ENCODE measurements at places on chromosomes 2 and 18. TPM values are rescaled to one million over a fixed set of nuclear protein-coding genes. Genes with fewer than 3 reads are reported as not detected.

LYG2 gene
- not detected for total RNA-seq

DNA sequence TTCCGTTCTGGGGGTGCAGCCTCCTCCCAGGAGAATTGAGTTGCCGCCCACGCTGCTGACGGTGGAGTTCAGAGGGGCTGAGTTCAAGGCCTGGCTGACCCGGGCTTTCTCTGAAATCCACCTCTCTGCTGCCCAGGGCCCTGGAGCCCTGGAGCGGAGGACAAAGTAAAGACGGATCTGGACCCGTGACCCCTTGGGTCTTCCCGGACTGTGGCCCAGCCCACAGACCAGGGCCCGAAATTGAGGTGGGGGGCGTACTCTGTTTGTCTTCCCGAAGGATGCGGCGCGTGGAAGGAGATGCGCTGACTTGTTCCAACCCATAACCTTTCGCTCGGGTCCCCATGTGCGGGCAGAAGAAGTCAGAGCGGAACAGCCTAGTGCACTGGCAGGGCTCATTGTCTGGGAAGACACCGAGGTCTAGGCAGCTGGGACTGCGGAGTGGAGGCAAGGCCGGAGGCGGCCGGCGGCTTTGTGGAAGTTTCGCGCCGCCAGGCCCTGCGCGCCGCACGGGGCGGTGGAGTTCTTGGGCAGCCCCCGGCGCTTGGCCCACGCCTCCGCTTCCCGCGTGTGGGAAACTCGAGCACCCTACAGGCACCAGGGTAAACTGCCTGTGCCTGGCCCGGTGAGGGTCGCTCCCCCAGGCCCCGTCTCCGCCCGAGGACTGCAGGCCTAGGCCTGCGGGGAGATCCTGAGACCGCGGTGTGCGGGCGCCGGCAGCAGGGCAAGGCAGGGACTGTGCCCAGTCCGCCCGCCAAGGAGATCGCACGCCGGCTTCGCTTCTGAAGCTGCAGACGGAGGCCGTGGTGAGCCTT lies 9.8 kb downstream of the POU3F3 start:
- no peak for DNase-seq

ALPP gene
- not detected for total RNA-seq

TNFAIP6 gene
- total RNA-seq = not detected

GPD2 gene
- total RNA-seq = 9.9 TPM

MAP4K3 gene
- total RNA-seq = 25.0 TPM

AOX1 gene
- not detected for total RNA-seq

GRCh38 chr18:77785415-77785975 lies 535.8 kb downstream of the GALR1 start:
- DNase-seq = no peak

DNA sequence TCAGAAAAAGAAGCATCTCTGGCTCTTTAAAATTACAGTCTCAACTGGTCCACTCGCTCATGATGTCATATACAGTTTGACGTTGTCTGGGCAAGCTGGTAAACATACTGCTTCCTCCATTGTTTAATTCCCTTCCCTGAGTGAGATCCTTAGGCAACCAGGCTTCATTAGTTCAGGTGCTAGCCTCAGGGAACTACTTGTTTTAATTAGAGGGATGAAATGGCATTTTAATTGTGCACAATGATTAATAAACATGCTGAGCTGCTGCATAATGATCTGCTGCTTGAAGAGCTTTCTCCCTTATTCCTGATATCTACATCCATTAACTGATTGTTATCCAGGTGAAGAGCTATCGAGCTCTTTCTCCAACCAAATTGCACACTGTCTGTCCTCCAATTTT lies 195.6 kb upstream of the ETAA1 start:
- no peak for DNase-seq

CCL20 gene
- 1.9 TPM for total RNA-seq

AQP4 gene
- total RNA-seq = not detected

DNA sequence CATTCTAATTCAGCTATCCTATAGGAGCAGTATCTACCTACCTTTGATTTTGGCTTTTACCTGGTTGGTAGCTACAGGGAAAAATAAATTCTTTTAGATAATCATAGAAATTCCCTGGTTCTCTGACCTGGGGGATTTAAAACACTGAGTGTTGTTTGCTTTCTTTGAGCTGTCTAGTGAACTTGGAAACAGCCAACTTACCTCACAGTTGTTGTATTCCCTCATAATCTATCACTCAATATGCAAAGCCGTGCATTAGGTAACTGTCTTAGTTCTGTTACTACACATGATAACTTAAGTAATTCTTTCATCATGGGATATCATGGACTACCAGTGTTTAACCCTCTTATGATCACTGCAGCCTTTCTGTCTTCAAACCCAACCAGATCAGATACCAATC lies 127.8 kb downstream of the TTC27 start:
- DNase-seq = no peak

- DNase-seq = no peak
Measured at GRCh38 chr18:55968550-55968949, 380.6 kb upstream of the TCF4 start.

DNA sequence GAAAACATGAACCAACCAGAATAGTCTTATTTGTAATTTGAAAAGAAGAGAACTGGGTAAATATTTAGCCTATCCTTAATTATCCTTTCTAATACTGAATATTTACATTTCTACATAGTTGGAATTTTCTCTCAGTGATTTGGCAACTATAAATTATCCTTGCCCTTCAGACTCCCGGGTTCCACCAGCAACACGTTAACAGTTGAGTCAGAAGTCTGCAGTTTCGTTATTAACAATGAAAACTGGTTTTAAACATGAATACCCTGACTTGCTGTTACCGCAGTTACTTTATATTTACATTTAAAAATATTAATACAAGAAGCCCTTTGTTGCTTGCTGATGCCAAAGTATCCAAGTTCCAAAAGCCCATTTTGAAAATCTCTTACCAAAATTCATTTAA lies 673.0 kb downstream of the ARHGAP15 start:
- DNase-seq = no peak

DNA sequence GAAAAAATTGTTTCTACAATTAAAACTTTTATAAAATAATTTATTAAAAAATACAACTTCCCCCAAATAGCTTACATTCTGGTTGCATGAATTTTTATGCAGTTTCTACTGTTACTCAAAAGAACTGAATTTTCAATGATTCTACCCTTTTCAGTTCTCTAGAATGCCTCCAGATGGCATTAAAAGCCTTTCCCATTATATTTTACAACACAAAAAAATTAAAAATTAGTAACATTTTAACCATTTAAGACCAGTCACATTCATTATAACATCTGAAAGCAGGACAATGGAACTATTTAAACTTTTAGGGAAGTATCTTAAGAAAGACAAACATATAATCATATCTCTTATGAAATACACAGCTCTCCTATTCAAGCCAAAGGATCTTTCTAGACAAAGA lies 236.0 kb upstream of the REV1 start:
- no peak for DNase-seq

MRO gene
- total RNA-seq = not detected

- no peak for DNase-seq
Measured at GRCh38 chr2:49146401-49146800, 7.9 kb downstream of the FSHR start.

- DNase-seq = no peak
Measured at GRCh38 chr2:30217644-30218337, 13.5 kb upstream of the LBH start.

GTF3C2 gene
- total RNA-seq = 69.8 TPM

GRCh38 chr2:64932116-64932370 lies 57.2 kb upstream of the SLC1A4 start:
- DNase-seq = no peak

- DNase-seq = no peak
Measured at GRCh38 chr2:79275197-79275596, 115.6 kb upstream of the REG3A start.

ANKRD62 gene
- total RNA-seq = not detected

DNA sequence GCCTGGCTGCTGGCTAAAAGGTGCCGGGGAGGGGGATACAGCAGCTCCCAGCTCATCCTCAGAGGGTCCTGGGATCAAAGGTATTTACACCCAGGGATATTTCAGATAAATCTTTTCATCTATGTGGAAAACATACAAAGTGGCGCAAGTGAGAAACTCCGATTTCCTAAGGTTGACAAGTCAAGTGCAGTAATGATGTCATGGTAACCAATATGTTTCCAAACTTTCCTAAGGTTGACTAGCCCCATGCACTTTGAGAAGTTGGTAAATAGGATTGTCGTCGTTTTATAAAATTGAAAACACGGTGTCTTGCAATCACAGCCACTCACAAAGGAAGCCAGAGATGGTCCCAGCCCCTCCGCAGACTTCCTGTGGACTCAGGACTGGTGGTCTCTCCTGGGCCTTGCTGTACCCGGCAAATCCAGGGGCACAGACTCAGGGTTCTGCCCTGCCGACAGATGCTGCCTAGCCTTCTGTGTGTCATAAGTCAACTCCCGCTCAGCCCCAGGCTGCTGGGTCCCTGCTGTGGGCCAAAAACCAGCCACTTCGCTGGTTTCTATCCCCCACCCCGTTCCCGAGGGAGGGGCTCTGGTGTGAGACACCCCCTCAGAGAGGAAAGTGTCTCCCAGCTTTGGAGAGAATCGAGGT lies 111.2 kb upstream of the PPP1CB start:
- no peak for DNase-seq

GRCh38 chr18:48887905-48888772 lies 62.6 kb downstream of the SMAD7 start:
- DNase-seq = no peak

GRCh38 chr18:52190631-52191030 lies 149.4 kb upstream of the DCC start:
- no peak for DNase-seq

DNA sequence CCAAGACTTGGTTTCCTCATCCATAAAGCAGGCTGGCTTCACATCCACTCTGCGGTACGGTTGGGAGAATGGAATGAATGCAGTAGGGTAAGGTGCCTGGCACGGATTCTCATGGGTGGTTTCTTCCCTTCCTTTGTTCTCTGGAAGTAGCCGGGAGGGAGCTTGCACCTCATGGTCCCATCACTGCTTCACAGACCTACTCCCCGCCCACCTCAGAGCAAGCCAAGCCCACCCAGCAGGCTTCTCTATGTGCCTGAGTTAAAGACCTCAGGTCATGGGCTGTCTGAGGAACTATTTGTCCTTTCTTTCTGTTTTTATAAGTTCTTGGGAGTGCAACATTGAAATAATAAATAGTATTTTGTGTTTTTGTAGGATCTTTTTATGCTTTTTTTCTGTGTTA lies 3.5 kb downstream of the DCDC2C start:
- DNase-seq = no peak

NOSTRIN gene
- total RNA-seq = not detected

UGT1A5 gene
- total RNA-seq = not detected

GULP1 gene
- total RNA-seq = 0.13 TPM

All from T-cell (primary cell).